H9 (cell line): ENCODE measurements at places on chromosomes 7 and 10. TPM values are rescaled to one million over a fixed set of nuclear protein-coding genes. Genes with fewer than 3 reads are reported as not detected.

GRCh38 chr7:152338561-152338960 is 97.2 kb downstream of the KMT2C start:
- DNase-seq, result no peak
- H3K4me3 ChIP-seq, result no peak overlapping the region
- no peaks in the 10 kb centered on the region for H3K27me3 ChIP-seq

Gene PPP1R17
- 1.2 and 1.7 TPM in 2 replicates for total RNA-seq

Gene DYDC2
- 2.6 and 2.8 TPM in 2 replicates for total RNA-seq

- DNase-seq, result no peak
- peak overlapping the region; percentile 85 for H3K4me3 ChIP-seq
- H3K27me3 ChIP-seq, result no peaks in the 10 kb centered on the region; the same call in 1 of the 2 replicates
- no peak overlapping the region for H3K27ac ChIP-seq
These were observed 811 bp downstream of the GPC2 start for GRCh38 chr7:100176096-100177044.
